ENCODE measurements at places on chromosomes 7 and 10. TPM values are rescaled to one million over a fixed set of nuclear protein-coding genes. Genes with fewer than 3 reads are reported as not detected.

Gene PLEKHS1
- not detected for total RNA-seq

Gene GDF10
- 4.1 TPM for total RNA-seq

Gene ABCB4
- 0.38 TPM for total RNA-seq

Gene OPN4
- total RNA-seq, result not detected

Gene TAS2R5
- total RNA-seq, result 0.74 TPM

Gene FLNC
- total RNA-seq, result 0.23 TPM

Gene SPDYE8
- not detected for total RNA-seq

Gene DPP6
- total RNA-seq, result not detected

Gene CALCR
- total RNA-seq, result not detected

Gene LRRD1
- total RNA-seq, result not detected

Gene HOXA5
- not detected for total RNA-seq

Gene GSDME
- total RNA-seq, result 7.5 TPM

Gene GRB10
- total RNA-seq, result 2.4 TPM

Gene SPDYE6
- total RNA-seq, result not detected

Gene FAM204A
- total RNA-seq, result 67.4 TPM

Gene RADIL
- 0.92 TPM for total RNA-seq

All from activated naive CD8-positive, alpha-beta T cell treated with anti-CD3 and anti-CD28 coated beads for 36 hours (primary cell).